ENCODE measurements at places on chromosomes 7 and 10.

- no peak for DNase-seq
These were observed 37.7 kb downstream of the HABP2 start for GRCh38 chr10:113590581-113590980.

- no peak for DNase-seq
These were observed 118.5 kb upstream of the TMEM106B start for GRCh38 chr7:12092499-12093130.

DNA sequence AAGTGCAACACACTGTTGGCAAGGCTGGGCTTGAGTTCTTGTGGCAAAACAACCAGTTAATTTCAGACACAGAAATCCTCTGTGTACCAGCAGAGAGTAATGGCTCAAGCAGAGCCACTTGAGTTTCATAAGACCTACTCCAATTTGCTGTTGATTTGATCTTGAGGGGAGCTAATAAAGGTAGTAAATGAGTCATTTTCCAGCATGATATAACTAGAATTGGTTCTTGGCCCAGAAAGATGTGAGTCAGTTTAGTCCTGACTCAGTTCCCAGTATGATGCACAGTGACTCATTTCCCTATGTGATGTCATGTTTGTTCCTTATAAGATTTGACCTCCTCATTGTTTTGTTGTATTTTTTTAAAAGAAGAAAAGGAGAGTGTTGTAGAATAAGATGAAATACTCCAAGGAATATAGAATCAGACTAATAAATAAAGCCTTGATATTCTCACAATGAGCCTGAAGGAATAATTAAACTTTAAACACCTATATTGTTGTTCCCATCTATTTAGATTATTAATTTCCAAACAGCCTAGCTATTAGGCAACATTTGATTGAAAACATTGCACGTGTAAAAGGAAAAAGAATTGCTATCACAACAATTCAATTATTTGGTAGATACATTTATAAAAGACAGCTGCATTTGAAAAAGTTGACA lies 186.2 kb downstream of the REEP3 start:
- DNase-seq, result no peak

- no peak for DNase-seq
These were observed 178.5 kb downstream of the PTPRN2 start for GRCh38 chr7:158409120-158409519.

GRCh38 chr7:105281966-105282365 lies 106.8 kb downstream of the SRPK2 start:
- DNase-seq, result no peak

- DNase-seq, result no peak
These were observed 188.6 kb downstream of the ETV1 start for GRCh38 chr7:13800694-13801448.

DNA sequence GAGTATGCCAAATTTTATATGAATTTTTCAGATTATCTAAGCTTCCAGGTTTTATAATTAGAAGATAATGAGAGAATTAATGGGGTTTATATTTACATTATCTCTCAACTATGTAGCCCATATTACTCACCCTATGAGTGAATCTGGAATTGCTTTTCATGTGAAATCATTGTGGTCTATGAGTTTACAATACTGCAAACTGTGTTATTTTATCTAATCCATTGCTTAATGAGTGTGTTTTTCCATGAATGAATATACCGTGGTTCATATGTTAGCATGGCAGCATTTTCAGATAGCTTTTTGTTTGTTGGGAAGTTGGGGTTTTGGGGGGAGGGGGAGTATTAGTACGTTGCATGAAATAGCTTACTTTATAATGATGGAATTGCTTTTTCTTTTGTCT lies 44.5 kb downstream of the FGFBP3 start:
- no peak for DNase-seq

DNA sequence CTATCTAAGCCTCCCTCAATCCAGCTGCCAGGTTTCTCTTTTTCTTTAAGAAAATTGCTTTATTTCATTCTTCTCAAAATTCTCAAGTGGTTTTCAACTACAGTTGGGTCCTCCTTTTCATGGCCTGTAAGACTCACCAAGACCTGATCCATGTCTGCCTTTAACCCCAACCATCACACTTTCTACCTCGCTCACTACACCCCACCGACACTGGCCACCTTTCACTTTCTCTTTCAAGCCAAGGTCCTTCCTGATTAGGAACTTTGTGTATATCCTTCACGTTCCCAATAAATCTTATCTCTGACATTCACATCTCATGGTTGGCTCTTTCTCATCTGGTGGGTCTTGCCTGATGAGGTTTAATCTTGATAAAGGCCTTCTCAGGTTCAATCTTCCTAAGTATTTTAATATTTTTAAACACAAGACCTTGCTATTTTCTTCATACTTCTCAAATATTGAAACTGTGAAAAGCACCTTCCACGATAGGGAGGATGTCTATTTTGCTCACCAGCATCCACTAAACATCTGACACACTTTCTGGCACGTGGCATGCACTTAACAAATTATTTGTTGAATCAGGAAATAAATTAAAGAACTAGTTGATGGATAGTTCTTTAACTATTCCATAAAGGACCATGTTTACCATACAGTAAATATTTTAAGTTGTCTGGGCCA lies 624.8 kb downstream of the GRID1 start:
- DNase-seq, result no peak

DNA sequence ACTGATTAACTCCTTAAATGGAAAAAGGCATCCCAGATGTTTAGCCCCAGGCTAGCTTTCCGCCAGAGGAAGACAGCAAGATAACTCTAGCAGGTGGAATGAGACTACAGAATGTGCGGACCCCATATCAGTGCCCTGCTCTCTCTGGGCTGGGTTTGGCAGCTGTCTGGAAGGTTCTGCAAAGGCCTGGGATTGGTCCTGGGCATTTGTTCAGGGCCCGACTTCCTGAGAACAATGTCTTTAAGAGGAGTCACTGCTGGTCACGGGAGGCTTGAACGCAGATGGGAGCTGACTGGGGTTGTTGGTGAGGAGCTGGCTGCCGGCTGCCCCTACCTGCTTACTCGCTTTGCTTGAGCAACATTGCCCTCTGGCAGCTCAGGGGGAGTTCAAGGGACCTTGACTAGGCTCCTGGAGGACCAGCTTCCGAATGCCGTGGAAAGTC lies 130.6 kb upstream of the BTBD16 start:
- no peak for DNase-seq

GRCh38 chr7:142997456-142997989 lies 29.4 kb downstream of the OR9A2 start:
- DNase-seq, result no peak

DNA sequence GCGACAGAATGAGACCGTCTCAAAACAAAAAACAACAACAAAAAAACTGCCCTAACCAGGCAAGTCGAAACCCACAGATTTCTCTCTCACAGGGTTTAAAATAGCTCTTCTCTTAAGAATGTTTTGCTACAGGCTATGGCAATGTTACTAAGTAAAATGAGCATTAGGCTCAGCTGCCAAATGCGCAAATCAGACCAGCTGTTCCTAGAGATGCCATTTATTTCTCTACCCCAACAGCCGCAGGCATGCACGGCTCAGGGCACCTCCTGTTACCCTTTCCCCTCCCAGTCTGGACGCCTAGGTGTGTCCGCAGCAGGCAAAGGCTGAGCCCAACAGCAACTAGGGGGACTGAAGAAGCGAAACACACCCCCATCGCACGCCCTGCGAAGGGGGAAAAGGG lies 168.3 kb upstream of the MBL2 start:
- no peak for DNase-seq

- DNase-seq, result no peak
These were observed 38.4 kb upstream of the ZNF438 start for GRCh38 chr10:31070025-31070424.
